ENCODE measurements at places on chromosomes 1 and 21.

DNA sequence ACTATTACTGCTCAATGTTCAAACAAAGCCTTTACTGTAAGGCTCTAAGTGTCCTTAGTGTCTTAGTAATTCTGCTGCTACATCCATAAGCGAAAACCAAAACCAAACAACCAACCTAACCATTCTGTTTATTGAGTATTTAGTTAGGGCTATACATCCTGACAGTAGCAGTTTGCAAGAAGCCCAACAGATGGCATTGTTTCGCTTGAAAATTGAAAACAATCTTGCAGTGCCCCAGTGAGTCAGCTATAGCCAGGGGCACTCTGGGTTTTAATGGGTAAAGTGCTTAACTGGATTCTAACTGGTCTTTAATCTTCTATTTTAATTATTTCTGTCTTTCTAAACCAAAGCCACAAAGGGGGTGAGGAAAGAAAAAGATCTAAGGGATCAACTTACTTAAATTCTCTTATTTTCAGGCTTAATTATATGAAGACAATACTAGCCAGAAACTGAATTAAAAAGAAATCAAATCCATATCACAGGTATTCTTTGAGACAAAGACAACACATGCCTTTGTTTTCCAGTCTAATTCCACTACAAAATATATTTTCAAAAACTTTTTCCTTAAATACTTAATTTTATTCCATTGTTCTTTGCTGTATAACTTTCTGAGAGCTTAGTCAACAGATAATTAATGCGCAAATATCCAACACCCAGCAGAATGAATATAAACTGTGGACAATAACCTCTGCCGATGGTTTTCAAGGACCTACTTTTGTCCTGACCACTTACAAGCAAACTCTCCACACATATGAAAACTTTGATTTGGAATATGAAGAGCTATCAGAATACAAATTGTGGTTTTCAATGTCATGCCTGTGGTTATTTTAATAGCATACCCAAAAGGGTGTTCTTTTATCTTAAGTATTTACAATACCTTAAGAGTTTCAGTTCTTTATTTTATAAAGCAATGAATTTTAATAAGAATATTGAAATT lies 15.2 kb downstream of the POGZ start:
- peak; percentile 48 for DNase-seq

- peak; percentile 94 for DNase-seq
These were observed 7.8 kb downstream of the NUAK2 start for GRCh38 chr1:205313563-205314308.

DNA sequence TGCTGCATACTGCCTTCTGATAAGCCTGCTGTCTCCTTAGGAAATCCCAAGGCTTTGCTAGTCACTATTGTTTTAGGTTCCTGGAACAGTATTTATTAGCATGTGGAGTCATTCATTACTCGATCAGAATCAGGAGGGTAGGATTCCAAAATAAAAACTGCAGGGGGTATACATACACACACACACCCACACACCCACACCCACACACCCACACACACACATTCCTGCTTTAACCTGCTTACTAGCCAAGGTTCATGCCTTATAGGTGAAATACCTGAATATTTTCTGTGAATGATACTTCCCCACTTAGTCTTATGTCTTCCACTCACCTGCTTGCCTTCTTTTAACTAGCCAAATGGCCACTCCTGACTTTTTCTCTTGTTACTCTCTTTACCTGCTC lies 325.1 kb downstream of the ADGRL2 start:
- DNase-seq: no peak

GRCh38 chr21:37415939-37416338 lies 49.4 kb downstream of the DYRK1A start:
- DNase-seq: no peak

DNA sequence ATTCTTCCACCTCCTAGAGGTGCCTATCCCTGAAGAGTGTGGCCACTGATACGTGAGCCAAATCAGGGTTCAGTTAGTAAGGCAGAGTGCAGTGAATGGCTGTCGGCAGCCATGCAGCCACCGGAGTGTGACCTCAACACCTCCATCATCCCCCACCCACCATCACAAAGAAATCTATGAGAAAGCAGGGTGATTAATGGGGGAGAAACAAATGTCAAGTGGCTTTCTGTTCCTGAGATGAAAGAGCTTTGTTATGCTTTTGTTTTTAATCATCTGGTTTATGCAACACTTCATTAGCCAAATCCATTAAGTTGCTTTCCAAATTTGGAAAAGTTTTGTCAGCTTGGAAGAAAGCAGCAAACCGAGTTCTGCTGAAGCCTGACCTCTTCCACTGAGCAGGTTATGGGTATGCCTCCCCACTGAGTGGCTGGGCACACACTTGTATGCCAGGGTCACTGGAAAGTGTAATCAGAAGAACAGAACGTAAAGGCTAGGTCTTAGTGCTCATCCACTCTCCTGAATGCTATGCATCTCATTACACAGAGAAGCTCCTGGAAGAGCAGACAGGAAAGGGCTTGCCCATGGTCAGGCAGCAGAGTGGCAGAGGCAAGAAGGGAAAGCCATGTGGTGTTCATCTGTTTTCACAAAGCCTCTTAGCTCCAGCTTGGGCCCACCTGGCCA lies 57.1 kb upstream of the ATP1B1 start:
- no peak for DNase-seq

GRCh38 chr1:244165021-244165420 lies 113.9 kb downstream of the ZBTB18 start:
- DNase-seq: no peak

GRCh38 chr21:31526040-31526439 lies 133.5 kb upstream of the SOD1 start:
- DNase-seq: peak; percentile 49

DNA sequence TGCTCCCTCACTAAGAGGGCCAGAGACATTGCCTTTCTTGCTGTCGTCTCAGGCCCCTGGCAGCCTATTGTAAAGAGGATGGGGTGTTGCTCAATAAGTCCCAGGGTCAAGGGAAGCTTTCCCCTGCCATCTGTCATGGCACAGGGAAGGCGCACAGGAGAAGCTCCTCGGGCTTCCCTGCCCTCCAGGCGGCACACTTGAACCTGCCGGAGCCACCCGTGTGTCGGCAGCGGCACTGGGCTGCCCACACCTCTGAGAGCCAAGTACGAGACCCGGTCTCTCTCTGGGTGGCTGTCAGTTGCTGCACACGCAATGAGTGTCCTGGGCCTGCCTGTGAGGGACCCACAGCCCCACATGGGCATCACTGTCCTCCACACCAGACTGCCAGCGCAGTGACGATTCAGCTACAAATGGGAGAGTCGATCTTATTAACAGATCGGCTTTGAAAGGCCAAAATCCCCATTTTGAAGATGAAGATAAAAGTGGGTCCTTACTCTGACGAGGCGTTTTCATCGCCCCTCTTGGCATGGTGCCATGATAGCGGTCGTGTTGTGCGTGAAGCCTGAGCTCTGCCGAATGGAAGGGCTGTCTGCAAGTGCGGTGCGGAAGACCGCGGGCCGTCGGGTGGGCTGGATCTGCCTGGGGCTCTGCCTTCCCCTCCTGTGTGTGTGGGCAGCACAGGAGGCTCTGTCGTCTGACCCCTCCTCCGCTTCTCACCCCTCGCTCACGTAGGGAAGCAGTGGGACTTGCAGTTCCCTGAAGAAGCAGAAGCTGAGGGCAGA lies 29.2 kb upstream of the PDXK start:
- no peak for DNase-seq

GRCh38 chr21:44727757-44728156 lies 16.4 kb upstream of the TSPEAR start:
- DNase-seq: peak; percentile 26
